Stimulated activated CD4-positive, alpha-beta T cell treated with anti-CD3 and anti-CD28 coated beads, Interleukin-12 subunit alpha, Interleukin-12 subunit beta, amount 100 ng/mL, for 24 hours (primary cell): ENCODE measurements at places on chromosomes 7 and 10.

DNA sequence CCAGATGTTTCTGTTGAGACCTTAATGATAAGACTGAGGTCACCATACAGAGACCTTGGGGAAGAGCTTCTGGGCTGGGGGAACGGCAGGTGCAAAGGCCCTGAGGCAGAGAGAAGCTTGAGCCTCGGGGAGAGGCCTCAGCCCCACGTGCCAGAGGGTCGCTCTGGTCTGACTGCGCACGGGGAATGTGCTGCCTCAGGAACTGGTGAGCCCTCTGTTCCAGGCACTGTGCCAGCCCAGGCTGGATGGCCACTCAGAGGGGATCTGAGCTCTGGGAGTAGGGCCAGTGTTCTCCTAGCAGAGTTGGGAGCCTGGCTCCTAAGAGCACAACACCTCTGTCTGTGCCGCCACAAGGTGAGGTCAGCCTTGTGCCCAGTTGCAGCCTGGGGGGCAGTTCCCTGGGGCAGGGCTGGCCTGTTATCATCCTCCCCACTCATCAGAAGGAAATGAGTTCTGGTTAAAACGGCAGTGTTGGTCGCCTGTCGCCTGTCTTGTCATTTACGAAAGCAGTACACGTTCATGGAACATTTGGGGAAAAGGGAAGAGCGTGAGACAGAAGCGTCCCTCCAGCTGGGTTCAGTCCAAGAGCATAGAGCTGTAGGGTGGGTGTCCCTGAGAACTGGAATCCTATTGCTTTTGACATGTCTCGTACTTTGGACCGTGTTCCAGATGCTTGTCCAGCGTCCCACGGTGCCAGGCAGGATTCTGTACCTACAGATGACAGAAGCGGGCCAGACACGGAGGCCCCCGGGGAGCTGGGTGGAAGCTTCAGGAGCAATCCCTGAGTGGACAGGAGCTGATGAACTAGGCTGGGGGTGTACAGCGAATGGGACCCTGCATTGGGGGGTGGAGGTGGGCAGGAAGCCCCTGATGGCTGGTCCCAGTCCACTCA lies 4.3 kb downstream of the TTYH3 start:
- no peak for DNase-seq

DNA sequence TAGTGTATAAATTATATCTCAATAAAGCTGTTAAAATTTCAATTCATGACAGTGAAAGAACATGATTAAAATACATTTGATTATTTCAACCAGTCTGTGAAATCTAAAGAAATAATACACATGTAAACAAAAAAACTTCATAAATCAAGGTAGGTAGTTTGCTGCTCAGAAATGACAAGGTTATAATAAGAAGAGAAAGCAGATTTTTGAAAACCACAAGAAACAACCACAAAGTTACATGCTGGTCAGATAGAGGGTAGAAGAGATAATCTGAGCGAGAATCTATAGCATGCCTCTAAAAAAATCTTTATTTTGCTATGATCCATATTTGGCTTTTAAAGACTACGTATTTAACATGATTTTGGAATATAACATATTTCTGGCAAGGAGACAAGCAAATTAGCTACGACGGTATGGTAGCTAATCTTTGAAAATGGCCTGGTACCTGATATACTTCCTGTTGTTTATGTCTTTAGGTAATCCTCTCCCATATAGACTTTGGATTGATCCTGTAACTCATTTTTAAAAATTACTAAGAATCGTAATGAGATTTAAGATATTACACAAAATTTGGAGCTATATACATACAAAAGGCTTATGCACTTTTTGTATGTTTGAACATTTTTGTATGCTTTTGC lies 23.5 kb upstream of the VCL start:
- no peak for DNase-seq

DNA sequence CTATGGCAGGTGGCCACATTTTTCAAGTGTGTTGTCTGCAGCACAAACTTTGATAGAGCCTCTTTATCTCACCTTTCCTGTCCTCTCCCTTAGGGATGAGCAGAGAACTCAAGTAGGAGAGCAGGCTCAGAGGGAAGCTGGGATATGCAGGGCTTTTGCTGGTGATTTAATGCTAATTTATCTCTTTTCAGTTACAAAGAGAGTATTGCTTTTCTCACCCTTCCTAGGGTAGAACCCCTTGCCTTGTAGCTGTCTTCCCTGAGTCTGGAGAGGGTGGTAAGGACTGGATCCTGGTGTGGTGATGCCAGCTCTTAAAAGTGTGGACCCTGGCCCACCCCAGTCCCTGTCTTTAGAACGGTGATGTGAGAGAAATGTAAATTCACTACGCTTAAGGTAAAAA lies 1061.4 kb downstream of the TYW1 start:
- no peak for DNase-seq

GRCh38 chr10:91022924-91023699 lies 102.2 kb upstream of the ANKRD1 start:
- DNase-seq, result no peak

DNA sequence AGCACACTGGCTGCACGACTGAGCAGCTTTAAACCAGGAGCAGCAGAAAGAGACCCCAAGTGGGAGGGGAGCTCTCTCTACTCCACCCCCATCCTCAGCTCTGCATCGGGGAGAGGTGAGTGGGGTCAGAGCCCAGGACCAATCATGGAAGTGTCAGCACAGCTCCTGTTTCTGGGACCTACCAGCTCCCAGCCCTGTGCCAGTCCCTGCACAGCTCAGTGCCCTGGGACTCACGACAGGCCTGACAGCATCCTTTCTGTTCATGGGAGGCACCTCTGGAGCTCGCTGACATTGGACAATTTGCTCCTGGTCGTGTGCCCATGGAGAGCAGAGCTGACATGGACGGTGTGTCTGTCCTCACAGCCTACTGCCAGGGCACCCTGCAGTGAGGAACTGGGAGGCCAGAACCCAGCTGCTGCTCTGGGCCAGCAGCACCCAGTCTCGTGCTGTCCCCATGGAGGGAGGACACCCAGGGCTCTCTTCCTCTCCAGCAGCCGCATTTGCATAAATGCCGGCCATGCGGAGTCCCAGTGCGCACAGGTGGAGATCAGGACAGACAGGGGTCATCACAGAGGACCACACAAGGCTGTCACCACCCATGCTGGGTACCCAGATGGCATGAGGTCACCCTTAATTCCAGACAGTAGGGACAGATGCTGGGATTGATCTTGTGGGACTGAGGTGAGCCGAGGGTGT lies 45.9 kb upstream of the MSMB start:
- no peak for DNase-seq

GRCh38 chr7:30699706-30700495 lies 17.6 kb upstream of the CRHR2 start:
- DNase-seq, result no peak

GRCh38 chr7:149009527-149009926 lies 18.8 kb downstream of the PDIA4 start:
- no peak for DNase-seq

- DNase-seq, result no peak
These were observed 38.4 kb downstream of the NT5C2 start for GRCh38 chr10:103154521-103155299.

- DNase-seq, result no peak
These were observed 7.2 kb downstream of the DLX6 start for GRCh38 chr7:97012365-97013133.

DNA sequence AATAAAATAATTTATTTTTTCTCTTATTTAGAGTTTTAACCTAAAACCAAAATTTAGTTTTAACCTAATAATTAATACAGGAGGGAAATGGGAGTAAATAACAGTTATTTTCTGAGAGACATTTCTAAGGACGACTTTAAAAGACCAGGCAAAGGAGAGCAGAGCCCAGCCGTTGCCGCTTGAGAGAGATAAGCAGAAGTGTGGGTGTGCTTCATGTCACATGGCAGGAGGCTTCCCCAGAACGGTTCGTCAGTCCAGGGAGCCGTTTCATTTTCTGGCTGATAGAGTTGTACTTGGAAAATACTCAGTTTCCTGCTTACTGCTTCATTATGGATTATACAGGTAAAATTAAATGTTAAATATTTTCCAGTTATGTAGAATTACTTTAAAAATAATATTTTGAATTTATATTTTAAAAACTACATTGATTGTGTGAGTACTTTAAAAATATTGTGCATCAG lies 61.4 kb downstream of the ST7 start:
- DNase-seq, result no peak

DNA sequence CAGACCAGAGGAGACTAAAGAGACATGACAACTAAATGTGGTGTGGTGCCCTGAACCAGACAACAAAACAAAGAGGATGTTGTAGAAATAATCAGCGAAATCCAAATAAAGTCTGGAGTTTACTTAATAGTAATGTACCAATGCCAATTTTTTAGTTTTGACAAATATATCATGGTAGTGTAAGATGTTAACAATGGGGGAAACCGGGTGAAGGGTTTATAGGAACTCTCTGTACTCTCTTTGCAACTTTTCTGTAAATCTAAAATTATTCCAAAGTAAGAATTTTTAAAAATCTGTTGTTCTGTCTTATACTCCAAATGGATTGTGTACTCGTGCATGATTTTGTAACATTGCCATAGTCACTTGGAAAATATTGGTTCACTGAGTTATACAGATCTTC lies 129.3 kb downstream of the CNNM2 start:
- DNase-seq, result no peak

DNA sequence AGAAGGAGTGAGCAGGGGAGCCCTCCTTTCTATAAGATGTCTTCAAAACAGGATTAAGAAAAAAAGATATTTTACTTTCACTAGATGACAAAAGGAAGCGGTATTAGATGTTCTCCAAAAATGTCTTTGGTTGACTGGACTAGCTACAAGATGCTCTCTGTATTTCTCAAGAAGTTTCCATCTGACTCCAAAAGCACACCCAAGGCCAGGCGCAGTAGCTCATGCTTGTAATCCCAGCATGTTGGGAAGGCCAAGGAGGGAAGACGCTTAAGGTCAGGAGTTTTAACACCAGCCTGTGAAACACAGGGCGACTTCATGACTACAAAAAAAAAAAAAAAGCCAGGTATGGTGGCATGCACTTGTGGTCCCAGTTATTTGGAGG lies 84.5 kb downstream of the PIP4K2A start:
- no peak for DNase-seq

GRCh38 chr10:94310369-94310768 lies 52.4 kb downstream of the NOC3L start:
- DNase-seq, result no peak

DNA sequence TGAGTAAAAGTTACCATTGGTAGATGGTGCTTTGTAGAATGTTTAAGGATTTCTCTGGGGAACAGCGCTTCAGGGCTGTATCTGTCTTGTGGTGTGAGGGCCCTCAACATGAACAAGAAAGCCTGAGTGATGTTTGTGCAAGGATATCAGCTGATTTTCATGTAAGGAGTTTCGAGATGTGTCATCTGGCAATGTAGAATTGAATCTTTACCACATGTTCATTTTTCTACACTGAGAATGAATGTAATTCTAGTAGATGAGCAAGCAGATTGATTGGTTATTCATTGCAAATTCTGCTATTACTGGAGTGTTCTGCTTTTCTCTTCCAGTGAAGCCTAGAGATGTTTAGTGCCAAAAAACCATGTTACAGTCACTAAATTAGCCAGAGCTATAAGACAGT lies 87.7 kb downstream of the ST7 start:
- no peak for DNase-seq

DNA sequence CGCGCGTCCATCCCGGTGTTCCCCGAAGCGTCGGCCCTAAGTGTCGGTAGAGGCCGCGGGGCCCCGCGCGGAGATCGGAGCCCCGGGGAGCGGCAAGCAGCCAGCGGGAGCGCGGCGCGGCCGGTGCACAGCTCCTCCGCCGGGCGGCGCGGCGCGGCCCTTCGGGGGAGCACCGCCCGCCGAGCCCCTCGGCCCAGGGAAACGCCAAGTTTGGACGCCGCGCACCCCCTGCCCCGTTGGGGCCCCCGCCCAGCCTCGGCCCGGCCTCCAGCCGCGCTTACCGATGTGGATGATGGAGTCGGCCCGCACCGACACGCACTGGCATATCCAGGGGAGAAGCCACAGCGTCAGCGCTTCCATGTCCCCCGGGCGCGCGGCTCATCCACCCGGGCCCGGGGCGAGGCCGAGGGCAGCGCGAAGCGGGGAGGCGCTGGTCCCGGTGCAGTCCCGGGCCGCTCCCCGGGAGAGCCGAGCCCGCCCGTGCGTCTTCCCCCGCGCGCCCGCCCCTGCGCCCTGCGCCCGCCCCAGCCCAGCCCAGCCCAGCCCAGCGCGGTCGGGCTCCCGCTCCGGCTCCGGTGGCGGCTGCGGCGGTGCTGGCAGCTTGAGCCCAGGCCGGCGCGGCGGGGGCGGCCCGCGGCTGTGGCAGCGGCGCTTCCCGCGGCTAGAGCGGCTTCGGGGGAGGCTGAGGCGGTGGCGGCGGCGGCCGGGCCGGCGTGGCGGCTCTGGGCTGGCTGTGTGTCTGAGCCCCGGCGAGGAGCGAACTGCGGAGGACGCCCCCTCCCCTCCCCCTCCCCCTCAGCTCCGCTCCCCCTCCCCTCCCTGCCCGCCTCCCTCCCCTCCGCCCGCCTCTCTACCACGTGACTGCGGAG lies at the start of gene GRID1:
TSS of gene GRID1 (minus strand) at position 763 of the 869 bp plus-strand sequence.
- no peak for DNase-seq

DNA sequence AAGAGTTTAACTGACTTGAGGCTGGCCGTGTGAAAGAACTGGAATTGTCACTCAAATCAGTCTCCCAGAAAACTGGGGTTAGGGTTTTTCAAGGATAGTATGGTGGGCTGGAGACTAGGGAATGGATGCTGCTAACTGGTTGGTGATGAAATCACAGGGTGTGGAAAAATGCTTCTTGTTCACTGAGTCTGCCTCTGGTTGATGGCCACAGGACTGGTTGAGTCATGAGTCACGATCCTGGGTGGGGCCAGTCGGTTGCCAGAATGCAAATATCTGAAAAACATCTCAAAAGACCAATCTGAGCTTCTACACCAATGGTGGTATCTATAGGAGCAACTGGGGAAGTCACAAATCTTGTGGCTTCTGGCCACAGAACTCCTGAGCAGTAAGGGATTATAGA lies 16.3 kb upstream of the BAMBI start:
- DNase-seq, result no peak

GRCh38 chr7:150756858-150757257 lies 19.6 kb downstream of the GIMAP5 start:
- DNase-seq, result no peak

DNA sequence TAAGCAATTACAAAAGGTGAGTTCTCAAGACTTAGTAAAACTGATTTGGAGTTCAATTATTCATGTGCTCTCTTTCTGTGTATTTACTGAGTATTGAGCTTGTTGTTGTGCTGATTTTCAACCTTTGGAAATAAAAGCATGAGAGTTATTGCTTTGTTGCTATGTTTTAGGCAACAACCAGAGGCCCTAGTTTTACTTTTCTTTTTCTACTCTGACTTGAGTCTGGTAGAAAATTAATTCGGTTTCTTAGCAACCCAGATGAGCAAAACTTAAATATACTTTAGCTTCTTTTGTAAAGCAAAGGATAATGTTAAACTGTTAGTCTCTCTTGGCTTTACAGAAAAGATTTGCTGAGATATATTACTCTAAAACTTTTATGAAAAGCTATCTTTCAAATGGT lies 66.4 kb upstream of the SCIN start:
- DNase-seq, result no peak

GRCh38 chr10:61136139-61136538 lies 192.2 kb upstream of the RHOBTB1 start:
- DNase-seq, result no peak

GRCh38 chr7:33190688-33191304 lies 61.4 kb downstream of the BBS9 start:
- DNase-seq, result no peak

GRCh38 chr7:33334349-33334748 lies 205.0 kb downstream of the BBS9 start:
- no peak for DNase-seq
